ENCODE measurements at places on chromosomes 5 and 9. TPM values are rescaled to one million over a fixed set of nuclear protein-coding genes. Genes with fewer than 3 reads are reported as not detected.

The DNAJA1 gene
- 25.1 TPM for total RNA-seq

GRCh38 chr5:62143268-62144229 is 162.5 kb upstream of the KIF2A start:
- no peaks in the 10 kb centered on the region for H3K36me3 ChIP-seq
- H3K27ac ChIP-seq, result no peak overlapping the region
- H3K27me3 ChIP-seq, result no peaks in the 10 kb centered on the region
- H3K4me1 ChIP-seq, result peaks cover 10% of the 10 kb centered on the region
- DNase-seq, result no peak

The SKIC3 gene
- total RNA-seq, result 38.1 TPM

- no peaks in the 10 kb centered on the region for H3K4me1 ChIP-seq
- no peaks in the 10 kb centered on the region for H3K27me3 ChIP-seq
- H3K27ac ChIP-seq, result no peak overlapping the region
- no peak for DNase-seq
- no peak overlapping the region for H3K4me3 ChIP-seq
Observed at GRCh38 chr5:105619725-105620124, 2051.0 kb downstream of the EFNA5 start.

The OR13F1 gene
- total RNA-seq, result not detected

Data from pancreas (tissue), 10 donors.